ENCODE measurements at places on chromosomes 11 and 22.

DNA sequence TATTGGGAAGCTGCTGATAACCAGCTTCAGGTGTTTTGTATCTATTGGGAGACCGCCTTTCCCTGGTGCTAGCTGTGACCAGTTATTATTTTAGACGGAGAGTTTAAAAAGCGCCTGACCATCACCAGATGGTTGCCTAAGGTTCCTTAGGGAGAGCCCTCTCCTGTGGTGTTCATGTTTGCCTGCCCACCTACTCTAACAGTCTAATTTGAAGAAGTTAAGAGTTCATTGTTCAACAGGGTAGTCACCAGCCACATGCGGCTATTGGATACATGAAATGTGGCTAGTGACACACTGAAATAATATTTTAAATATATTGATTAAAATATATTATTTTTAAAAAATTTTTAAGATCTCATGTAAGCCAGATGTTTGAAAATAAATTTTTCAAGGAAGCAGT lies 71.3 kb upstream of the SLN start:
- DNase-seq: no peak

- no peak for DNase-seq
These were observed 228.1 kb upstream of the C11orf87 start for GRCh38 chr11:109193880-109194279.

GRCh38 chr11:111520560-111520959 lies 6.0 kb downstream of the HOATZ start:
- DNase-seq: no peak

DNA sequence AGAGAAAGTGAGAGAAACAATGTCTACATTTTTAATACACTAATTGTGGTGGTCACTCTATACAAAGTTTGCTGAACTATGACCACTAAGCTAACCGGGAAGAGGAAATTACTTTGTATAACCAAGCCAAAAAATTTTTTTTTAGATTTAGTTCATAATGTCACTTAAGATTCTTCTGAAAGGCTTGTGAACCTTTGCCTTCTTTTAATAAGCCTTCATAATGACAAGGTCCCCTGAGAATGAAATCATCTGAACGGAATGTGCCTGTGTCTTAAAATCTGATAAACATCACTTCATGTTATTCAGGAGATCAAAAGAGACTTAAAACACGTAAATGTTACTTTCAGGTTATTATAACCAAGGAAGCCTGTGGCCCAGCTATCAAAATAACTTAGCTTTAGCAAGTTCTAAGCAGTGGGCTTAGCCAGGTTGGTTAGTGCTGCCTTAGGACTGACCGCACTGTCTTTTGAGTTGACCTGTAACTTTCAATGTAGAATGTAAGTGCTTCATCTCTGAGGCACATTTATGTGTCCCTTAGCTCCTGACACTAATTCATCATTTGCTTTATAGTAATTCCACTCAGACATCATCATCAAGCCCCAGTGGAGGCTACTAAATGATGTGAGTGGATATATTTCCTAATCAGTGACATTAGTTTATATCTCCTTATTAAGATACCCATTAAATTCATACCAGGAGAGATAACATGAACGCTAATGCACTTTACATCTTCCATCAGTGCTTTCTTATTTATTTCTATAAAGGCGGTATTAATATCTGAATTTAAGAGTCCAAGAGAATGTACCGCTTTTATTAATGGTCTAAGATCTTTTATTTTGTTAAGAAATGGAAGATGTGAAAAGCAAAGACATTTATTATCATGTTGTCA lies 122.5 kb downstream of the WNT11 start:
- no peak for DNase-seq

Measured in AG04449 (cell line).